ENCODE measurements at places on chromosomes 2 and 18.

DNA sequence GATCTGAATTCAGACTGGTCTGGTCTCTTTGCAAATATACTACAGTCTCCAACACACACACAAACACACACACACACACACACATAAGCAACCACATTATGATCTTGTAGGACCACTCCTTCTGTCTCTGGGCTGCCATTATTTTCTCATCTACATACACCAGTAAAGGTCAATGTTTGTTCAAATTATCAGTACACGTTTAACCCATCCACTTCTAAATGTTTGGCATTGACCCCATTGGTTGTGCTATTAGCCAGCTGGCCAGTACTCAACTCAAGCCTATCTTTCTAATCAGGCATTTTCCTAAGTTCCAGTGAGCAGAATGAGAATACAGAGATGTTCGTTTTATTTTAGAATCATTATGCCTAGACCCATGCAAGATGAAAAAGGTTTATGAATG lies 186.4 kb downstream of the CNTNAP5 start:
- no peak for DNase-seq

DNA sequence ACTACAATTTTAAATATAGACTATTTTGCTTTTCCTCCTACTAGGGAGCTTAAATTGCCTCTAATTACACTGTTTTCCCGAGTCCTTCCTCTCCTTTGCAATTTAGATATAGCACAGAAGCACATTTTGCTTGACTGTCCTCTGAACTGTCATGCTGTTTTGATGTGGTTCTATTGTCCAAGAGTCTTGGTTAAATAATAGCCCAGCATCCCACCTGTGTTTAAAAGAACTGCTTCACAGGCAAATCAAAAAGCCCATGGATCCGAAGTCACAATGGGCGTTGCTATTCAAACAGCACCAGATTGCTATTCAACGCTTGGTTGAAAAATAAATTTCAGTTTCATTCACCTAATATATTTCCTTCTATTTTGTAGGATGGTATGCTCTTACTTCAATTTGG lies 22.3 kb upstream of the ACTR3 start:
- DNase-seq: no peak

DNA sequence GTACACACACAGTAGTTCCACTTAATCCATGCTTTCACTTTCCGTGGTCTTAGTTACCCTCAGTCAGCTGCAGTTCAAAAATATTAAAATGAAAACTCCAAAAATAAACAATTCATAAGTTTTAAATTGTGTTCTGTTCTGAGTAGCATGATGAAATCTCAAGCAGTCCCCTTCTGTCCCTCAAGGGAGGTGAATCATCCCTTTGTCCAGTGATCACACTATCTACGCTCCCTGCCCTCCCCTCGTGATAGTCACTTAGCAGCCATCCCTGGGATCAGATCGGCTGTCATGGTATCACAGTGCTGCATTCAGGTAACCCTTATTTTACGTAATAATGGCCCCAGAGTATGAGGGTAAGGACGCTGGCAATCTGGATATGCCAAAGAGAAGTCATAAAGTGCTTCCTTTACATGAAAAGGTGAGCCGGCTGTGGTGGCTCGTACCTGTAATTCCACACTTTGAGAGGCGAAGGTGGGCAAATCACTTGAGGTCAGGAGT lies 5.8 kb upstream of the RTN4 start:
- DNase-seq: no peak

DNA sequence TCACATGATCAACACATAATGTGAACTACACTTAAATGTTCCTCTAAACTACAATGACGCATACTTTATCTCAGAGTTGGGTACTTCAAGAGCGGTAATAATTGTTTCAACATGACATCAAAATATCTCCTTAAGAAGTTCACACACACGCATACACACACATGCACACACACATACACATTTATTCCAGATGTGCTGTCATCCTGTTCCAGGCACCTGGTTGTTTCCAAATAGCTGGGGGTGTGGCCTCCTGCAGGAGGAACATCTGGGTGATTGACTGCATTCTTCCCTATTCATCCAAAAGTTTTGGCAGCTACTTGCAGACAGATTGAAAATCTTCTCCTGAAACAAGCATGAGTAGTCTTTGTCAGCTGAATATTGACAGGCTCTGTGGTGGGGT lies 37.9 kb upstream of the PIK3C3 start:
- DNase-seq: no peak

GRCh38 chr2:73913414-73914054 lies 13.1 kb upstream of the DGUOK start:
- no peak for DNase-seq

DNA sequence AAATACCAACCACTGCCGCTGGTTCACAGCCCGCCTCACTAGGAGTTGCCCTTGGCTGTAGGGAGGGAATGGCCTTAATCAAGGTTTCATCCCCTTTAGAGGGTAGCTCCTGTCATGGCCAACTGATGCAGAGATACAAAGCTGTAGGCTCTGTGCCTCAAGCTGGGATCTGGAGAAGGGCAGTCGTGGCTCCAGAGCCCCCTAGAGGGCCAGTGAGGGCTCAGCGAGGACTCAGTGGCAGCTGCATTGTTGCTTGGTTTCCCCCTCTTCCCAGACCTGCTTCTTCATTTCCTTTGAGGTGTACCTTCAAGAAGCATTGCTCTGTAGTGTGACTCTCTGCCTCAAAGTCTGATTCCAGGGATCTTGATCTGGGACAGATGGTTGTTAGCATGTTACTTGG lies 302.1 kb downstream of the LPIN1 start:
- no peak for DNase-seq

- no peak for DNase-seq
These were observed 24.6 kb downstream of the TMEM127 start for GRCh38 chr2:96241227-96241626.

GRCh38 chr2:68458981-68459380 lies 8.1 kb downstream of the FBXO48 start:
- no peak for DNase-seq

GRCh38 chr2:158766524-158766923 lies 28.6 kb upstream of the DAPL1 start:
- DNase-seq: no peak

GRCh38 chr2:181396256-181397123 lies 60.7 kb upstream of the ITGA4 start:
- DNase-seq: no peak

GRCh38 chr2:6394276-6394675 lies 471.4 kb downstream of the CMPK2 start:
- no peak for DNase-seq

All from GM12892 (cell line).